ENCODE measurements at places on chromosomes 13 and 19.

DNA sequence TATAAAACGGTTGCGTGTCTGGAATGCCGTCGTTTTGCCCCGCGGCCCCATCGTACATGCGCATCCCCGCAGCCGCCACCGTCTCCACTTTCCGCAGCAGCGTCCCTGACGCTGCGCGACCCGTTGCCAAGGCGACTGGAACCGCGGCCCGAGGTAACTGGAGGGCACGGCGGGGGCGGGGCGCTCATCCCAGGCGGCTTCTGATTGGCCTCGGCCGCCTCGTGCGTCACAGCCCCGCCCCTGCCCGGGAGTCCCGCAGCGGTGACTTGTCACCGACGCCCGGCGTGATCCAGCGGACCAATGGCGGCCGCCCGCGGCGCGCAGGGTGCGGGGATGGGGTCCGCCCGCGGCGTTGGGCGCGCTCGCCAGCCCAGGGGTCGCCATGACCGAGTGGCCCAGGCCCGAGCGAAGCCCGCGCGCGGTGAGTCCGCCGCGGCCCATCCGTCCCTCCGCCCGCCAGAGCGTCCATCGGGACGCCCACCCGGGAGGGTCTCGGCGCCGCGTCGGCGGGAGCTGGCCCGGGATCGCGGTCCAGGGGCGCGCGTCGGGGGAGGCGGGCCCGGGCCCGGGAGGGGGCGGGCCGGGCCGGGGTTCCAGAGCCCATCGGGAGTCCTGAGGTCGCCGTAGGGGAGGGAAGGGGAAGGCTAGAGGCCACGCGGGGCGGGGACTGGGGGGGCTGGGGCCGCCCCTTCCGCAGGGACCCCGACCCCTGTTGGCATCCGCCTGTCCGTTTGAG, at the start of gene ZSCAN1:
Gene ZSCAN1 (plus strand): TSS at position 285 of the 736 bp plus-strand sequence. CDS start 3,812 bp downstream, outside the sequence.
- DNase-seq: peak; percentile 98

- DNase-seq: no peak
Observed at GRCh38 chr13:99056381-99057014, 78.6 kb upstream of the DOCK9 start.

GRCh38 chr19:13931391-13932148, 6.6 kb downstream of the PODNL1 start:
- DNase-seq: no peak

DNA sequence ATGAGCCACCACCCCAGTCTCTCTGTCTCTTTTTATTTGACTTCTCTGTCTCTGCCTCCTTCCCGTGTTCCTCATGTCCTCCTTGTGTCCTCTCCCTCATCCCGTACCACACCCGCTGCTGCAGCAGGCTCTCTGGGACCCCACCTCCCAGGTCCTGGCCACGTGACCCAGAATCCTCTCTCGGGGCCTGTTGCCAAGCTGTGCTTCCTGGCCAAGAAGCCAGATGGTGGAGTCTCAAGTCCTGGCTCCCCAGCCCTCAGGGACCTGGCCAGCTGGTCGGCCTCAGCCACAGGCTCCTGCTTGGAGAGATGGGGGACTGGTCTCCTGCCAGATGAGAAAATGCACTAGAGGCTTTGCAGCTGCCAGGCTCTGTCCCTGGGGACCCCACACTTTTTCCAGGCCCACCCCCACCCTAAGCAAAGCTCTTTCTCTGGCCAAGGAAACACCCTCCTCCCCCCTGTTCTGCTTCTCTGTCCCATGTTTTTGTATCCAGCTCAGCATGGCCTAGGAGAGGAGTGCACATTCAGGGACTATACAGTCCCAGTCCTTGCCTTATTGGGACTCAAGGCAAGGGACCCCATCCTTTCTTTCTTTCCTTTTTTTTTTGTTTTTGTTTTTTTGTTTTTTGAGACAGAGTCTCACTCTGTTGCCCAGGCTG, 34.3 kb upstream of the SHKBP1 start:
- peak; percentile 38 for DNase-seq

DNA sequence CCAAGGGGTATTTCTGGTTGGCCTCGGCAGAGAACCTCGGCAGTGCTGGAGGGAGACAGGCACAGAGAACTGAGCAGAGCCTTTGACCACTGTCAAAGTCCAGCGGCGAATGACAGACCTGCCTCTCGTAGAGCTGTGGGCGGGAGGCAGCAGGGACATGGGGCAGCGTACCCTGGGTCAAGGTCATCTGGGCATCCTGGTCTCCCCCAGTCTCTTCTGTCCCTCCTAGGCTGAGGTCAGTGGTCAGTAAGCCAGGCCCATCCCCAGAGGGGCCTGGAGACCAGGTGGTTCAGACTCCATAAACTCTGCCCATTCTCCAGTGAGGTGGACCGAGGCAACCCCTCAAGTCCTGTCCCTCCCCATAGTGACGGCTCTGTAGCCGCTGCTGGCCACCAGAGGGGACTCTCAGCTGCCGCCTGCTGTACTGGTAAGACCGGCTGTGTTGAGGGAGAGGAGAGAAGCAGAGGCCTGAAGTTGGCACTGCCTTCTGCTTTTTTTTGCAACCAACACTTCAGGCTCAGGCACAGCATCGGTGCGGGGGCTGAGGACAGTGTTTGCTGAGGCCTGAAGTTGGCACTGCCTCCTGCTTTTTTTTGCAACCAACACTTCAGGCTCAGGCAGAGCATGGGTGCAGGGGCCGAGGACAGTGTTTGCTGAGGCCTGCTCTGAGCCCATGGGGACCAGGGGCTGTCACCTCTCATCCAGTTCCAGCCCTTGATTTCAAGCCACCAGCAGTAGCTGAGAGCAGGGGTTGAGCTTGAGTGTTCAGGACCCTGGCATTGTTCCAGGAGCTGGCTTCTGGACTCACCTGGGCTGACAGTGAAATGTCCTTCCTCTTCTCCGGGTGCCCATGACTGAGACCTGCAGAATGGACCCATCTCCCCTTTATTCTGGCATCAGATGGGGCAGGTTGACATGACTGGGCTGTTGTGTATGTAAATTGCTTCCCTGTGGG, at the start of gene PGLYRP2:
Gene PGLYRP2 (minus strand): TSS at position 111 of the 955 bp plus-strand sequence. CDS start 130 bp downstream, outside the sequence.
- DNase-seq: peak; percentile 35

DNA sequence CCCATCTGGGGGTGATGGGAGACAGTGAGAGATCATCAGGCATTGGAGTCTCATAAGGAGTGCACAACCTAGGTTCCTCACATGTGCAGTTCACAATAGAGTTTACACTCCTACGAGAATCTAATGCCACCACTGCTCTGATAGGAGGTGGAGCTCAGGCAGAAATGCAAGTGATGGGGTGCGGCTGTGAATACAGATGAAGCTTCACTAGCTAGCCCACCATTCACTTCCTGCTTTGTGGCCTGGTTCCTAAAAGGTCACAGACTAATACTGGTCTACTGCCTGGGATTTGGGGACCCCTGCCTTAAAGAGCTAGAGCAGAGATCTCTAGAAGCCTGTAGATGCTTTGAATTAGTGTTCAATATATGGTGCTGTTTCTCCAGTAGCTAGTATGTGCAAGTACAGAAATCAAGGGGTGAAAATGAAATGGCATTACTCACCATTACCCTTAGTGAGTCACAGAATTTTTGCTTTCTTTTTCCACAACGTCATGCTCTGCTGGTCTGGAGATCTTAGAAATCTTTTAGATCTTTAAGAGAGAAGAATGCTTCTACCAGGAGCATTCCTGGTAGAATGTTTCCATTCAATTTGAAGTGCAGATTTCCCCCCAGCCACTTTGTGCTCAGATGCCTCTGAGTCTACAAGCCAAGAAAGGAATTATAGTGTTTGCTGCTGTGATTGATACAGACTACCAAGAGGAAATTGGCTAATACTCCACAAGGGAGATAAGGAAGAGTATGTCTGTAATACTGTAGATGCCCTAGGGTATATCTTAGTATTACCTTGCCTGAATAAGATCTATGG, 2301.2 kb downstream of the PCDH9 start:
- no peak for DNase-seq

DNA sequence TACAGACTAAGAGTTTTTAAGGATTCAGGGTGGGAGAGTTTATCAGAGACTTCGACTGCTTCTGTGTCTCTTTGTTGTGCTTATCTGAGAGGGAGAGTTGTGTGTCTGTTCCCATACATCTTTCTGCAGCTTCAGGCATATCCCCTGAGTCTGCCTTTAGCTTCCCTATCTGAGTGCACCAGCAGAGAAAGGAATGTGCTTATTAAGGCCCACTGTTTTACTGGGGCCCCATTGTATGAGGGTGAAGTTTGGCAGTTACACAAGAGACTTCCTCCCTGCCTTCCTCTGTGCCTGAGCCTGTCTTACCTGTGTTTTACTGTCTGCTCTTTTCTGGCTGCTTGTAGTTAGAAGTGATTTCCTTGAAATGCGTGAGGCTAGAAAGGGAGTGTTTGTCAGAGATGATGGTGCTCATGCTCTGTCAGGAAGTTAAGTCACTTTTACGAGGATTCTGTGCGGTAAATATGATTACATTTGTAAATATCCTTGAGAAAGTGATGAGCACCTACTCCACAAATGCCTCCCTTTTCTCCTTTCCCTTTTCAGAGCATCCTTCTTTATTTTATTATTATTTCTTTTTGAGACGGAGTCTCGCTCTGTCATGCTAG, 1228.9 kb upstream of the MIR17HG start:
- no peak for DNase-seq

GRCh38 chr19:28878862-28879566, 333.9 kb downstream of the UQCRFS1 start:
- DNase-seq: peak; percentile 68

GRCh38 chr13:84658491-84659358, 776.5 kb upstream of the SLITRK1 start:
- no peak for DNase-seq

GRCh38 chr13:103067751-103068555, 1.7 kb upstream of the SLC10A2 start:
- no peak for DNase-seq

Data from retina (tissue), 1 donor.